Karpas-422 (cell line): ENCODE measurements at places on chromosomes 1 and 21.

DNA sequence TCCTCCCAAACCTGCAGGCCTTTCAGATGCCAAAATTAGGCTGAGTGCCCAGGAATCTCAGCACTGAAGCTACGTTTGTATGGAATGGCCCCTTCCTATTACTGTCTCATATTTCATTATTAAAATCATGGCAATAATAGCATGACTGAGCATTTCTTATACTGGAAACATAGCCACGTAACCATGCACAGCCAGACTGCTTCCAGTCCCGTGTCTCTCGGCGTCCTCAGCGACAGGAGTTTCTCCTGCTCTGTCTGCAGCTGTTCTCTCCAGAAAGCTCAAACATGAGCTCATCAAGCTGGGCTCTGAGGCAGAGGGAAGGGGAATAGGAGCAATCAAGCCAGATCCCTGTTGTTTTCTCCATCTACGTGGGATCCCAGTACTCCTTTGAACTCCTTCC, 104.0 kb downstream of the CDC7 start:
- no peak for DNase-seq

- no peak for DNase-seq
These were observed 27.5 kb upstream of the H6PD start for GRCh38 chr1:9207086-9207485.

- no peak for DNase-seq
These were observed 308.6 kb downstream of the MATN1 start for GRCh38 chr1:30414851-30415165.

DNA sequence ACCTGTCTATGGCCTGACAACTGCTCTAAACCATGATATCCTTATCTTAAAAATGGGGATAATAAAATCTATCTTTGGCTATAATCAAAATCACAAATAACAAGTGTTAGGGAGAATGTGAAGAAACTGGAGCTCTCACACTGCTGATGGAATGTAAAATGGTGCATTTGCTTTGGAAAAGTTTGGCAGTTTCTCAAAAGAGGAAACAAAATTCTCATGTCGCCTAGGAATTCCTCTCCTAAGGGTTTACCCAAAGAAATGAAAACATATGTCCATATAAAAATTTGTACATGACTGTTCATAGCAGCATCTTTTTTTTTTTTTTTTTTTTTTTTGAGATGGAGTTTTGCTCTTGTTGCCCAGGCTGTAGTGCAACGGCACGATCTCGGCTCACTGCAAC, 64.3 kb downstream of the ZNF281 start:
- DNase-seq = no peak

DNA sequence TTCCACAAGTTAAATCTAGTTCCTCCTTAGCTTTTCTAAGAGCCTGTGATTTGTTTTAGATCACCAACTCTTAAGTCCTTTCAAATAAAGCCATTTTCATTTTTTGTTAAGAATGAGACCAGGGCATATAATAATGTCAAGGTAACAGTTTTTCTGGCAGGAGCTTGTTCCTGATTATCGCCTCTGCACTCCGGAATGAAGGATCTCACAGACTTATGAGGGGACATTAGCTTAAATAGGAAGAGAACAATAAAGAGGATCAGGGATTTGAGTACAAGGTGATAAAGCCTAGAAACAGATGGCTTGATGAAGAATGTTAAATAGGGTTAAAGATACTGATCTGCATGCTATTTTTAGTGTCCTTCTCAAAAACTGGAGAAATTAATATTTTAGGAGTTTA, 13.6 kb upstream of the OTUD7B start:
- peak; percentile 30 for DNase-seq

DNA sequence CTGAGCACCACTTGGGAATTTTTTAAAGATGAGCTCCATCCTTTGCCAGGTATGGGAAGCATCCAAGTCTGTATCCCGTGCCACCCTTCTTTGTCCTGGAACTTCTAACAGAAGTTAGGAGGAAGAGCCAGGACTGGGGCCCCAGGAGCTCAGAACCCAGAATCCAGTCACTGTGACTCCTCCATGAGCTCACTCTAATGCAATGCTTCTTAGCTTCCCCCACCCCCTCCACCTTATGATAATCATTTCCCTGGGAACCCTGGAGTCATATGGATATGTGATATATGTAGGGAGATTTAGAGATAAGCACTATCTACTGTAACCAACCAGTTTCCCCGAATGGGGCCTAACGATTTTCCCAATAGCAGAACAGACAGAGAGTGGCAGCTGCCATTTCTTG, 758 bp upstream of the SPRR5 start:
- DNase-seq = no peak

GRCh38 chr21:39568361-39568760, 44.4 kb upstream of the B3GALT5 start:
- no peak for DNase-seq

- DNase-seq = no peak
These were observed 96.1 kb downstream of the TRABD2B start for GRCh38 chr1:47901001-47901575.

DNA sequence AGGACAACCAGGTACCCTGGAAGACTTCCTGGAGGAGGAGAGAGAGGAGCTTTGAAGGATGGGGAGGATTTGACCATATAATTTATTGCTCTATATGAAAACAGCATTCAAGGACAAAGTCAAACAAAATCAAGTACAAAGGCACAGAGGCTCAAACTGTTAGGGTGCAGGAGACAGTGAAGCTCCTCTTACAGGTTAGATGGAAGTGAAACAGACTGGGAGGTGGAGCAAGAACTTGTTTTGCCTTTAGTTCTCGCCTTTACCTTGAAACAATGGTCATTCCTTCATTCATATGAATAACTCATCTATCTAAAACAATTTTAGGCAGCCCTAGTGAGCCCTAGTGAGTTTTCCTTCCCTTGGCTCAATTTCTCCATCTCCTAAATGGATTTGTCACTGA, 199.6 kb downstream of the HIVEP3 start:
- DNase-seq = no peak

GRCh38 chr1:245550720-245551043, 395.9 kb downstream of the KIF26B start:
- no peak for DNase-seq

GRCh38 chr1:82177192-82177591, 376.5 kb downstream of the ADGRL2 start:
- no peak for DNase-seq

DNA sequence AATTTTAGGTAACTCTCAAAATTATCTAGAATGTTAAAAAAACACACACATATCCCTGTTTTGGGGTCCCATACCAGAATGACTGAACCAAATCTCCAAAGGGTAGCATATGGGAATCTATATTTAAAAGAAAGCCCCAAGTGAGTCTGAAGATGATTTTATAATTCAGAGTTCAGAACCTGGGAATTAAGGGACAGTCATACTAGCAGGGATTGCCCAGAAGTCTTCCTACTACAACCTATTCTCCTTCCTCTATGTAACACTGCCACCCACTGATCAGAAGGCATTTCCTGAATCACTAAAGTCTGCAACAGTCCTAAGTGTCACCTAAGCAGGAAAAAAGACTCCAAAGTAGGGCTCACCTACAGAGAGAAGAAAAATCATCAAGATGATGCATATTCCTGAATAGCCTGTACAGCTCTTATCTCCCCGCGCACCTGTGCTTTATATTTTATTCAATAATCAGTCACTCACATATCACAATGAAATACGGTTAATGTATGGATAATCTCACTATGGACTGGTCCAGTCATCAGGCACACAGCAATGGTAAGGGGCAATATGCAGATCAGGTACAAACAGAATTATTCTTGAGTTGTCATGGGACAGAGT, 4.9 kb downstream of the RGS1 start:
- peak; percentile 54 for DNase-seq

DNA sequence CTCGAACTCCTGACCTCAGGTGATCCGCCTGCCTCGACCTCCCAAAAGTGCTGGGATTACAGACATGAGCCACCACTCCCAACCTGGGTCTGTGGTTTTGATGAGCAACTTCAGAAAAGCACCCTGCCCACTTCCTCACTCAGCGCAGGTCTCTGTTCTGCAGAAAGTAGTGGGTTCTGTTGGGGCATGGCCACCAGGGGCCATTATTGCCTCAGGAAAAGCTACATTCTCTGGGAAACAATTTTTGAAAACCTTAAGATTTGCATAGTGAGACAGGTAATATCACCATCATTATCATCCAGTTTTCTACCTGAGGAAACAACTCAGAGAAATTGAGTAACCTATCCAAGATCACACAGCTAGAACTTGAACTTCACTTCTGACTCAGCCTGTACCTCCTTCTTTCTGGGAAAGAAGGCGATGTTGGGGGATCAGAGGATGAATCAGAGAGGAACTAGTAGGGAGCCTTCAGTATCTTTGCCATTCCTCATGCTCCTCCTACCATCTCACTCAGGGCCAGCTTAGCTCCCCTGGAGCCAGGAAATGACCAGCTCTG, 7.1 kb upstream of the NES start:
- DNase-seq = no peak

GRCh38 chr21:44303490-44303981, 3.7 kb downstream of the PFKL start:
- no peak for DNase-seq

DNA sequence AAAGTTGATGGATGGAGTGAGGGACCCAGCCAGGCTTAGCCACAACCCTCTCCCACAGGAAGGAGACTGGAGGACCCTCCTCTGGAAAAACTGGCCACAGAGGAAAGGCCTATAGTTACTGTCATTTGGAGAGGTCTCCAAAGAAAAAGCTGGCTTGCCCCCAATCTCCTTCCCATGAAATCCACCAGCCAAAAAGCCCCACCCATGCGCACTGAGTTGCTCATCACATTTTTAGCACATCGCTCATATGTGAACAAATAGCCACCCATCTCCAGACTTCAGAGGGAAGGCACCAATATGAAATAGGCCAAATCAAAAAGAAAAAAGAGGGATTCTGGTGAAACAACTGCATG, 36.9 kb upstream of the QSOX1 start:
- no peak for DNase-seq

DNA sequence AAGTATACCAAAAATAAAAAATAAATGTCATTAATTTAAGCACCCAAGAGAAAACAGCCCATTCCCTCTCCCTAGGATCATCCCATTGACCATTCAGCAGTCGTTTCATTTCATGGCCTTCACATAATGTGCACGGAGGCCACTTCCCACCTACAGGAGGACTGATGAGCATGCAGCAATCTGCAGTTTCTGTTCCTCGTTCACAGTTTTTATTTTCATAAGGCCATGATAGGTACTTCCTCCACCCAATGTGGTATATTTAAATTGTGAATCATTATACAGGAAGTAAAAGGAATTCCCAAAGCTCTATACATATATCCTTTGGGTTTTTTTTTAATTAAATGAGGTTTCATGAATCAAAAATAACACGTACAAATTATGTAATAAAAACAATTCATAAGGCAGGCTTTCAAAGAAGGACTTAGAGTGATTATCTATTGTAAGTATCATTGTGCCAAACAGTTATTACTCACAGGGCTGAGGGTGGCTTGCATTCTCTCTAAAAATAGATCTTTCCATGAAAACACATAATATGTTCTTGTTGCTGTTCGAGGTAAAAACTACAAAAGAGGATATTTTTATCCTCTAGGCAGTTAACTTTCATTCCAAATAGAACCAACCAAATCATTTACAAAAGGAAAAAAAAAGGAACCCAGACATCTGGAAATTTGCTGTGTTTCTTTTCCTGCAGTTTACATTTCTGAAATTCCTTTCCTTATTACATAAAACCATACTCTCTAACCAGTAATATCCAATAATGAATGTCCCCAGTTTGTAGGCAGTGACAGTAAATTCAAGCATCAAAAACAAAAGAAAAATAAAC, 27.5 kb upstream of the SLC44A3 start:
- peak; percentile 86 for DNase-seq

GRCh38 chr1:207963427-207964194, 52.7 kb upstream of the CD34 start:
- DNase-seq = peak; percentile 92

- DNase-seq = no peak
These were observed 13.5 kb downstream of the LDLRAP1 start for GRCh38 chr1:25556791-25557476.

GRCh38 chr1:46996659-46997281, 26.7 kb upstream of the CYP4X1 start:
- DNase-seq = no peak

GRCh38 chr1:93623875-93624274, 57.8 kb downstream of the BCAR3 start:
- DNase-seq = no peak

DNA sequence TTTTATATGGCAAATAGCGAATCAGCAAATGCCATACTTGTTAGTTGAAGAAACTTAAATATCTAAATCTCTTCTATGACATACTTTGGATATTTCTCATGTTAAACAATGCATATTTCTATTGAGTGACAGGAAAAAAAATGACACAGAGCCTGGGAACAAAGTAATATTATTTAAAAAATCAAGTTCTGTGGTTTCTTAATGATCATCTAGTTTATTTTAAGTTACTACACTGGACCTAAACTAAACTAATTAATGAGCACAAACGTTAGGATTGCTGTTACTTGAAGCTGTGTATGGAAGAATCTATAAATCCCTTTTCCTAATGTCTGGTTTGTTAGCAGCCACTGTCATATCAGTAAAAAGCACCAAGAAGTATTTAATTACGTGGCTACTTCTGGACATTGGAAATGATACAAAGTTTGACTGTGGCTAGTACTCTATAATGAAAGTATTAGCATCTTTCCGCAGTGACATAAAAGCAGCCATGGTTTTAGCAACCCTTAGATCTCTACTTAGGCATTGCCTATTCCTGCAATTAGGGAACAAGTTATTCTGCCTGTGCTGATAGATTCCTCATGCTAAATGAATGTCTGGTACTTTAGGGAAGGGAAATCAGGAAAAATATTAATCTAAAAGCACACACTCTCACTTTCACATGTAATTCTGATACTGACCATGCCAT, 981.7 kb upstream of the B3GALT2 start:
- DNase-seq = no peak

DNA sequence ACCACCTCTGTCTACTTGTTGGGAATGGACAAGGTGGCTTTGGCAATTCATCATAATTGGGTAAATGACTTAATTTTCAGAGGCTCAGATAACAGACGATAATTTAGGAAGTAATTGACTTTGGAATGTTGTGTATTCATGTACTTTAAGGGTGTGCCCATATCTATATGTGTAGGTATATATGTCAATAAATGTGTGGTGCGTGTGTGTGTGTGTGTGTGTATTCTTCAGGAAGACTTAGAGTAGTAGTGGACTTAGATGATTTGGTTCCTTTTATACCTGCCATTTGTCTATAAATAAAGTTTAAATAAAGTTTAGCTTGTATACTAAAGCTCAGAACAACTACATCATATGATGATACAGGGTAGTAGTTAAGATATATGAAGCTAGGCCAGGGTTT, 20.0 kb upstream of the JUN start:
- DNase-seq = no peak

- no peak for DNase-seq
These were observed 14.7 kb upstream of the NPHP4 start for GRCh38 chr1:6006882-6007281.
